K562 (cell line): ENCODE measurements at places on chromosomes 12 and 14. TPM values are rescaled to one million over a fixed set of nuclear protein-coding genes. Genes with fewer than 3 reads are reported as not detected.

DNA sequence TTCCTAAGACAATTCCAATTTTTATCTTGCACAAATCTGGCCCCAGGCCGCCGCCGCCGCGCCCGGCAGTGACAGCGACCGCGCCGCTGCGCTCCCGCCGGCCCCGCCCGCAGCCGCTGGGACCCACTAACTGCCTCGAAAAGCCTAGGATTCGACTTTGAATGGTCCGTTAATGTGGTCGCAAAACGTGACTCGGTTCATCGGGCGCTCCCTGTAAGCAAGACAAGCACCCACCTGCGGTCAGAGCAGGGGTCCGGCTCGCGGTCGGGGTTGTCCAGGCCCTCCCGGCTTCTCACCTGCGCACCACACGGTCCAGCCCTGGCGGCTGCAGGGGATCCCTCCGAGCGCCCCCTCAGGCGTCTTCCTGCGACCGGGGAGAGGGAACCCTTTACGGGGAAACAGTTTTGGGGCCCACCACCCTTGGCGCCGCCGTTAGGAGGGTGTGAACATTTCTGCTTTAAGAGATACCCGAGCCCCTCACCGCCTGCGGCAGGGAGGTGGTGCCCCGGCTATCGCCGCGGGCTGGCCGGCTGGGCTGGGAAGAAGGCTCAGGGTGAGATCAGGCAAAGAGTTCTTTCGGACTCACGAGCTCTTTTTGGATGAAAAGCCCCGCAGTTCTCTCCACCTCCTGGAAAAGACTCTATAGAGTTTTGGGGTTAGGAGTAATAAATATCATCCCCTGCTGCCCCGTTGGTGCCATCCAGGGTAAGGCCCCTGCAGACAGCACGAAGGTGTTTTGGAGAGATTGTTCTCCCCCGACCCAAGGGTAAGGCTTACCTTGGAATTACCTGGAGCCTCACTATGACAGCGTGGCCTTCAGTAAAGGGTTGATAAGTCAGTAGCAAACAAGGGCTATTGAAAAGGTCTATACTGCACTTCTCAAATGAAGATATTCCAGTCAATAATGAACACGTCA, 13.6 kb upstream of the FOXJ2 start:
- H3K4me3 ChIP-seq: peak overlapping the region; percentile 33
- 0 out of 3 replicates have a peak, but pooled peaks cover 2% of the 10 kb centered on the region for H3K4me1 ChIP-seq
- no peaks in the 10 kb centered on the region for H3K27me3 ChIP-seq
- H3K27ac ChIP-seq: no peak overlapping the region
- H3K36me3 ChIP-seq: no peaks in the 10 kb centered on the region

DNA sequence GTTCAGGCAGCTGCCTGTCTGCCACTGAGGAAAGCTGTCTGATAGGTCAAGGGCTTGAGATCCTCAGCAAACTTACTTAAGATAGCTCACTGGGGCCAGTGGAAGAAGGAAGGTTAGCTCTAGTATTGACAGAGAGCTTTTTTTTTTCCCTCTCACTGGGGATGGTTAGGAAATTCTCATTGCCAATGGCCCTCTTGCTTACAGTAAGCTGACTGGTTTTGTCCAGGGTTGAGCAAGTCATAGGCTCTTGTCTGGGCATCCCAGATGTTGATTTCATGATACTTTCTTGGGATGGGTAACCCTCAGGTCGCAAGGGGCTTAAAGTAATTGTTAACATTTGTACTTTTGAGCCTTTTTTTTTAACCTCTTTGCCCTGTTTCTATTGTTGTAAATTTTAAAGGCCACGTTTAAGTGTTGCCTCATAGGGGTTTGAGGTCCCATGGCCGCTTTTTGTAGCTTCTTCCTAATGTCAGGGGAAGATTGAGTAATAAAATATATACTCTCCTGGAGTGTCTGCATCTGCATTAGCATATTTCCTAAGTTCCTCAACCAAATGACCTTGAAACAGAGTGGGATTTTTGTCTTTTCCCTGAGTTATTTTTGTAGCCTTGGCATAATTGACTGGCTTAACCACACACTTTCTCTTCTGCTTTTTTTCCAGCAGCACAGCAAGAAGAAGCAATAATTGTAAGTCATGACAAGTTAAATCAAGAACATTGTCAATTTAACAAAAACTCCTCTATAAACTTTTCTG, 716.0 kb downstream of the LRFN5 start:
- no peak for DNase-seq
- no peak overlapping the region for H3K27ac ChIP-seq
- no peak overlapping the region for H3K4me3 ChIP-seq
- H3K27me3 ChIP-seq: no peaks in the 10 kb centered on the region
- no peaks in the 10 kb centered on the region for H3K36me3 ChIP-seq

- H3K27ac ChIP-seq: no peak overlapping the region
- H3K4me3 ChIP-seq: no peak overlapping the region
- no peaks in the 10 kb centered on the region for H3K27me3 ChIP-seq
- H3K4me1 ChIP-seq: peaks cover 4% of the 10 kb centered on the region
- no peak for DNase-seq
Observed at GRCh38 chr14:91344096-91344495, 73.5 kb downstream of the CCDC88C start.

DNA sequence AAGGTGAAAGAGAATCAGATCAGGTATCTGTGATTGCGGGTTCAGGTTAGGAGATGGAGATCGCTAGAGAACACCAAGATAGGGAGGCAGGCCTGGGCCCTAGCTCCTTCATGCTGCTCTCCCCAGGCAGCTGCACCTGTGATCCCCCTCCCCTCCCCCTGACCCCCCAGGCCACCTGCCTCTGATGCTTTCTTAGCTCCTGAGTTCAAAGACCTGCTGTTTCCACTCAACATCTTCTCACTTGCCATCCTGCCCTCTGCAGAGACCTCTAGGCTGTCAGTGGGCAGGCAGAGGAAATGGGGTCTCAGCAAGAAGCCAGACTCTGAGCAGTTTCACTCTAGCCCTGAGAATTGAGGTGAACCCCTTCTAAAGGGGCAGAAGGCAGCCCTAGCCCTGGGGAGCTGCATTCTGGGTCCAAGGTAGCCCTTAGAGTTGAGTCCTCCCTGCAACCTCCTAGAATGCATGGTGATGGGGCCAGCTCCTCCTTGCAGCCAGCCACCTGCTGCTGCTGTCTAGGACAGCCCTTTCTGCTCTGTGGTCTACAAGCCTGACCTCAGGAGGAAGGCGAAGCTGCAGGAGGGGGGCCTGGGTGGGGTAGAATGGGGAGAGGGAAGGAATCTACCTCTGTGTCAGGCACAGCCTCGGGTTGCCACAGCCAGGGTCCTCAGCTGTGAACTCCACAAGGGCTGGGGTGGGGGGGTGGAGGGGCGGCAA, 6.4 kb upstream of the SLC48A1 start:
- H3K27me3 ChIP-seq: no peaks in the 10 kb centered on the region
- no peak for DNase-seq
- H3K4me1 ChIP-seq: peaks cover 28% of the 10 kb centered on the region; the same call in 2 of the 3 replicates
- no peak overlapping the region for H3K4me3 ChIP-seq

DNA sequence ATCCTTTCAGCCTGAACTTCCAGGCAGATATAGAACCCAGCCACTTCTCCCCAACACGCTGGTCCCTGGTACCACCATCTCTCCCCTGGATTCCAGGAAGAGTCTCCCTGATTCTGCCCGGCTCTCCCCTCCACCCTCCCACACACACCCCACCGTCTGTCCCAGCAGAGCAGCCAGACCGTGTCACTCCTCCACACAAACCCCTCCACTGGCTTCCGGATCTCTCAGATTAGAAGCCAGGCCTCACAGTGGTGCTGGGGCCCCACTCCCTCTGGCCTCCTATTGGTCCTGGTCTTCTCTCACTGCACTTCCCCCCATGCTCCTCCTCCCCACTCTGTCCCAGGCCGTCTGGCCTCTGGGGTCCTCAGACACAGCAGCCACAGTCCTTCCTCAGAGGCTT, 52.4 kb upstream of the CDKN3 start:
- no peak overlapping the region; the same call in 2 of the 3 replicates for H3K27ac ChIP-seq
- no peaks in the 10 kb centered on the region for H3K36me3 ChIP-seq
- H3K4me1 ChIP-seq: peaks cover 5% of the 10 kb centered on the region
- DNase-seq: peak; percentile 69
- no peak overlapping the region for H3K4me3 ChIP-seq

- no peaks in the 10 kb centered on the region for H3K27me3 ChIP-seq
- no peaks in the 10 kb centered on the region for H3K4me1 ChIP-seq
- H3K4me3 ChIP-seq: no peak overlapping the region
- no peak overlapping the region for H3K27ac ChIP-seq
Observed at GRCh38 chr14:63877550-63877939, 24.7 kb downstream of the SYNE2 start.

DNA sequence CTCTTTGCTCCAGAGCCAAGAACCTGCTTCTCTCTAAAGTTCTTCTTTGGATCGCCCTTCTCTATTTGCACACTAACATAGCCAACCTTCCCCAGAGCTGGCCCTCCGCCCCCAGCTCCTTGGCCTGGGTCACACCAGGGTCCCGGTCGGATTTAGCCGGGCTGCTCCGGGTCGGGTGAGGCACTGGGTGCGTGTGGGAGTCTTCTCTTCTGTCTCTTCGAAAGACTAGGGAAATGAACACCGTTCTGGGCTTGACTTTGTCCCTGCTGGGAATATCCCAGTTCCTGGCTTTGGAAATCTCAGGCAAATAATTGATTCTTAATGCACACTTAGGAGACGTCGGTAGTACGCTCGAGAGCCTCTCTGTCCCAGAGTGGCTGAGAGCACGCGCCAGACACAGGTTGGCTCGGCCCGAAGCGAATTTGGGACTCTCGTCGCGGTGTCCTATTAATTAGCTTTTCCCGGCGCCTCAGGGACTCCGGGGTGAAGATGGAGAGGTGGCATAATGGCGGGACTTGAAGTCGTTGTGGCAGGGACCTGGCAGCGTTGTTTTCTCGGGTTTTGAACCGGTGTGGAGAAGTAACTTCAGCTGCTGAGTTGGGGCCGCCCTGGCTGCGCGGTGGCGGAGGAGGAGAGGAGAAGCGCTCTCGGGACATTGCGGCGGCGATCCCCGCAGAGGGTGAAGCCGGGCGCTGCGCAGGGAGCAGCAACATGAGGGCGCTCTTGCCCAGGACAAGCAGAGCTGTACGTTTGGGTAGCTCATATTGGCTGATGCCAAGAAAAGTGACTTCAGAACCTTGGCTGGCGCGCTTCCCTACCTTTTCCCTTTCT, 7.5 kb downstream of the FOXG1 start:
- peak; percentile 43 for DNase-seq
- no peaks in the 10 kb centered on the region for H3K36me3 ChIP-seq
- no peak overlapping the region for H3K4me3 ChIP-seq
- peaks cover 17% of the 10 kb centered on the region for H3K27me3 ChIP-seq

GRCh38 chr12:42283739-42284138, 42.2 kb downstream of the ZCRB1 start:
- no peak overlapping the region for H3K27ac ChIP-seq
- H3K4me1 ChIP-seq: no peaks in the 10 kb centered on the region
- no peaks in the 10 kb centered on the region for H3K36me3 ChIP-seq
- no peak for DNase-seq
- H3K4me3 ChIP-seq: no peak overlapping the region

DNA sequence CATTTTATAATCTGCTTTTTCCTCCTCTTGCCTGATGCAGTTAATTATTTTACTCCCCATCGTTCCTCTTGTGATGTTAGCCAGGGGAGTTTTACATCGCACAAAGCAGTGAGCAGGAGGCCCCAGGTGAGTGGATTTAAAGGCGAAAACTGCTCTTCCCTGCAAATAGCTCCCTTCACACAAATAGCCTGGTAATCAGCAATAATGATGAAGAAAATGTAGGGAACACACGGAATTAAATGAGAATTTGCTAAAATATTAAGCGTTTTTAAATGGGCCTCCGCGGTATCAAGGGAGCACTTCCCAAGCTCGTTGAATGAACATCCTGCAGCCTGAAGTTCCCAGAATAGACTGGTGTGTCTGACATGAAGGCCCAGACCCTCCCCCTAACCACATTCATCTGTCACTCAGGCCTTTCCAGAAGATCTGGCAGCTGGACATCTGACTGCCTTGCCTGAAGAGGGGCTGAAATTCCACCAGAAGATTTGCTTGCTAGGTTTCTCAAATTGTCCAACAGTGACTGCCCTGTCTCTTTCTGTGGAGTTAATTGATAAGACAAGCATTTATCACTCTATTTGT, 127.2 kb downstream of the CCDC60 start:
- no peaks in the 10 kb centered on the region for H3K36me3 ChIP-seq
- no peak overlapping the region for H3K27ac ChIP-seq
- DNase-seq: no peak
- no peak overlapping the region for H3K4me3 ChIP-seq
- no peaks in the 10 kb centered on the region for H3K4me1 ChIP-seq
- no peaks in the 10 kb centered on the region for H3K27me3 ChIP-seq

GRCh38 chr14:77023001-77023996, 5.2 kb downstream of the IRF2BPL start:
- H3K27me3 ChIP-seq: no peaks in the 10 kb centered on the region
- DNase-seq: no peak
- H3K27ac ChIP-seq: peak overlapping the region; percentile 61; the same call in 1 of the 3 replicates
- peaks cover 24% of the 10 kb centered on the region; the same call in 2 of the 3 replicates for H3K36me3 ChIP-seq
- no peak overlapping the region for H3K4me3 ChIP-seq

GRCh38 chr12:13383379-13383778, 186.9 kb downstream of the EMP1 start:
- no peak for DNase-seq
- no peaks in the 10 kb centered on the region for H3K4me1 ChIP-seq
- H3K4me3 ChIP-seq: no peak overlapping the region
- no peaks in the 10 kb centered on the region for H3K36me3 ChIP-seq
- H3K27ac ChIP-seq: no peak overlapping the region
- no peaks in the 10 kb centered on the region for H3K27me3 ChIP-seq

GRCh38 chr12:108516511-108517275, 1.6 kb downstream of the FICD start:
- no peaks in the 10 kb centered on the region for H3K27me3 ChIP-seq
- no peak overlapping the region for H3K4me3 ChIP-seq
- DNase-seq: peak; percentile 24
- H3K27ac ChIP-seq: no peak overlapping the region
- peaks cover 45% of the 10 kb centered on the region for H3K36me3 ChIP-seq

DNA sequence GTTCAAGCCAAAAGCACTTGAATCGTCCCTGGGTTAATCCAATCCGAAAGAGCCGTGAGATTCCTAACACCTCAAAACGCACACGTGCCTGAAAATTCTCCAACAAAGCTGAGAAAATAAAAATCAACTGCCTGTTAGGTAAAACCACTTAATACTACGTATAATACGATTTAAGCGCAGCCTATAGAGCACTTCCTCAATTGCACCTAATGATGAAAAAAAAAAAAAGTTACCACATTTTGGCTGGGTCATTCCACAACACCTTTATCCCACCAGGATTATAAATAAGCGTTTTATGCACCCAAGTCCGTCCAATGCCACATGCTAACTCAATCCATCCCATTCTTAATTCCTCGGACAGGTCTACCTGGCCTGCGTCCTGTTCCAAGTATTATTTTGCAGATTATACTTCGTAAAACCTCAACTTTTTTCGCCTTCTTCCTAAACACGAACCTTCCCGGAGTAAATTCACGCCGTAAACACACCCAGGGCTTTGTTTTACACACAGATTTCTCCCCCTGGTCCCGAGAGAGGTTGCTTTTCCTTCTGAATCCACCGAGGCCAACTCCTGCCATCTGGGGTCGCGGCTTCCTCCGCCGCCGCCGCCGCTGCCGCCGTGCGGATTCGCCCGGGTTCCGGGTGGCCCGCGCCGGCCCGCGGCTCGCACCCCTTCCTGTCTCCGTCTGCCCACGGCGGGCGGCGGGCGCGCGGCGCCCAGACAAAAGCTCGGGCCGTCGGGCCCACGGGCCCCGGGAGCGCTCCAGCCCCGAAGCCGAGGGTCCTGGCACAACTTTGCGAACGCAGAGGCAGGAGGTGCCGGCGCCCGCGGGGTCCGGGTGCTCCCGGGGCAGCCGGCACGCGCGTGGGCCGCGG, 66.2 kb downstream of the RNF34 start:
- H3K36me3 ChIP-seq: peaks cover 18% of the 10 kb centered on the region
- H3K27me3 ChIP-seq: no peaks in the 10 kb centered on the region
- DNase-seq: peak; percentile 41
- peak overlapping the region; percentile 67 for H3K4me3 ChIP-seq
- peaks cover 14% of the 10 kb centered on the region for H3K4me1 ChIP-seq

The INSM2 gene
- not detected in 2 replicates for total RNA-seq

The IL23A gene
- 9.6 and 12.5 TPM in 2 replicates for total RNA-seq

The C12orf54 gene
- not detected in 2 replicates for total RNA-seq

The TMEM117 gene
- 0.98 and 2.8 TPM in 2 replicates for total RNA-seq

The PCED1B gene
- 7.2 and 7.4 TPM in 2 replicates for total RNA-seq

The OVCH1 gene
- not detected in 2 replicates for total RNA-seq

The ACOT4 gene
- not detected in 2 replicates for total RNA-seq
